ENCODE measurements at places on chromosomes 4 and X.

DNA sequence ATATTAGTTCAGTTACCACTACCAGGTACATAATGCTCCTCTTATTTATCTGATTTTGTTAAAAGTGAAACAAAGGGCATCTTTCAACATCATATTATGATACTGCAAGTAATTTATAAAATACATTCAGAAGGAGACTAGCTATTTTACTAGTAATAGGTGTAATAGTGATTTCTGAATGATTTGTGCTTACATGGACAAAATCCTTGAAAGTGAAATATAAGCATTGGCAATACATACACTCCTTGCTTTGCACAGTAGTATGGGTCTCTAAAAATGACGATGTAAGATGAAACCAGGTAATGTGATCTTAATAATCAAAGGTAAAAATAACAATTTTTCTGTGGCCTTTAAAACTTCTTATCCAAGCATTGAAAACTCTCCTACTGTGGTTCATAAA, 17.5 kb downstream of the MTHFD2L start:
- DNase-seq: no peak

- no peak for DNase-seq
Measured at GRCh38 chr4:108683479-108683878, 33.1 kb downstream of the OSTC start.

DNA sequence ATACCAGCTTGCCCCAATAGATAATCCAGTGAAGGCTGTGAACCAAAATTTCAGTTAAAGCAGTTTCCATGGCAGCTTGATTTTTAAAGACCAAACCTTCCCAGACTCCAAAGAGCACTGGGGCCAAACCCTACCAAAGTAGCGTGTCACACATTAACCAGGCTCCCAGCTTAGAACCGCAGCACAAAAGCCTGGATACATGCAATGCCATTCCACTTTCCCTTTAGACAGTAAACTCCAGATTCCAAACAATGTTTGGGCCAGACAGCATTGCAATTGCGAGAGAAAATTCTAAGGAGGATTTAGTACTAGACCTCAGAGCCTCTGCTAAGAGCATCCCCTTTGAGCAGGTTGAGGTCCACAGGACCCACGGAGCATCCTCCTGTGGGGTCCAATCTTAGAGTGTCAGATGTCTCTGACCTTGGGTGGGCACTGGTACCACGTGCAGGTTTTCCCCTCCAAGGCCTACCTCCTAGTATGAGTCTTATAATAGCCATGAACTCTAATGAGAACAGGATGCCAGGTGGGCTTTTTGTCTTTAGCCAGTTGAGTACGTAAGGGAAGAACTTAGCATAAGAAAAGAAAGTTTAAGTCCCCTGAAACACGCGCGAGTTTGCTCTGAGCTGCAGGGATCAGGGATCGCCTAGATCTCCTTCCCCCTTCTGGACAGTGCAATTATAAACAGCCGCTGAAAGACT, 38.8 kb downstream of the MGARP start:
- no peak for DNase-seq

- DNase-seq: no peak
Measured at GRCh38 chr4:48033825-48034413, 17.3 kb downstream of the NIPAL1 start.

DNA sequence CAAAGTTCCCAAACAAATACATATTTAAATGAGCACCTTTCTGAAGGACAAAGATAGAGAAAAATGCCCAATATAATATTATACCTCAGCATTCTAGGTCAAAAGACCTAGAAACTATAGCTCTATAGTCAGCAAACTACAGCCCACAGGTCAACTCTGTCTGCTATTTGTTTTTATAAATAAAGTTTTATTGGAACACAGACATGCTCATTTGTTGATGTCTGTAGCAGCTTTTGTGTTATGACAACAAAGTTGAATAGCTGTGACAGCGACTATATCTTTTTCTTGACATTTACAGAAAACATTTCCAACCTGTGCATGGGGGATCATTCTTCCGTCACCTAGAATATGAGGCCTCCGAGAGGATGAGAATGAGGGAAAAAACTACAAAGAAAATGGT, 48.7 kb upstream of the WDR19 start:
- no peak for DNase-seq

GRCh38 chr4:72507167-72507566, 61.9 kb downstream of the ADAMTS3 start:
- no peak for DNase-seq

Measured in substantia nigra (tissue), 51 donors.